Fibroblast of skin of left biceps (primary cell): ENCODE measurements at places on chromosomes 7 and 10.

DNA sequence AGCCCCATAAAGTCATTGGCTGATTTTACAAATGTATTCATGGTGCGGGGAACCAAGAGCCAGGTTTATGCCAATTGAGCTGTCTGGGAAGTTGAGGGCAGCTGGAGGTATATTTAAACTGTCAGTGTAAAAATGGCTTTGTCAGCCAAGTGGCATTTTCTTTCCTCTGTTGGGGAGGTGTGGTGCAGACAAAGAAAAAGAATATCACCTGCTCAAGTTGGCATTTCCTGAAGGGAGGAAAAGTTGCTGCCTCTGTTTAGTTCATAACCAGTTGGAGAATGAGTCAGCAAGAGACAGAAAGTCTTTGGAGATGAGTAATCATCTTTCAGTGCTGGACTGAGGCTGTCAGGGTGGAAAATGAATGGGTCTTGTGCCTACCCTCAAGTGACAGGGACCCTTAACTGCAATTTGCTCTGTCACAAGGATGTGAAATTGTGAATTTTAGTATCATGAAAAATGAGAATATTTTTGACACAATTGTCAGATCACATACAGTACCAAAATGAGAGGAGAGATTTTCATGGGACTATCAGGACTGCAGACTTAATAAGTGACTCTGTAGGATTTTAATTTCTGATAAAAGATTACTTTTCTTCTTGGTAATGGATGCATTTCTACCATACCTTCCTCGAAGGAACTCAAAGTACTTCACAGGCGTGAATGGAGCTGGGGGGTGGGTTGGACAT, 137.3 kb downstream of the ANLN start:
- peak; percentile 3 for DNase-seq

DNA sequence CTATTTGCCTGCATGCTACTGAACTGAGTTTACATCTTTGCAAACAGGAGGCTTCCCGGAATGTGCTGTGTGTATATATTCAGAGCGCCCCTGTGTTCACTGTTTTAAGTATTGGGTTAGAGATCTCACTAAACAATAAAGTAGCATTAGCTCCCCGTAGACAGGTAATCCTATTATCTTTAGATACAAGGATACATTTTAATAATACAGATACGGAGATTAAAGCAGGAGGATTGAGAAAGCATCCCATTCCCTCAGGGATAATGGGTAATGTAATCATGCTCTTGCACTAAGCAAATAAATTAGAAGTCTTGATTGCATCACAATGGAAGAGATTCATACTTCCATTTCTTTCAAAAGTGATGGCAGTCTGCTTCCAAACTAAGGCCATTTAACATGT, 809.0 kb downstream of the NRG3 start:
- DNase-seq, result no peak

GRCh38 chr10:102668326-102669107, 24.2 kb downstream of the TRIM8 start:
- no peak for DNase-seq

DNA sequence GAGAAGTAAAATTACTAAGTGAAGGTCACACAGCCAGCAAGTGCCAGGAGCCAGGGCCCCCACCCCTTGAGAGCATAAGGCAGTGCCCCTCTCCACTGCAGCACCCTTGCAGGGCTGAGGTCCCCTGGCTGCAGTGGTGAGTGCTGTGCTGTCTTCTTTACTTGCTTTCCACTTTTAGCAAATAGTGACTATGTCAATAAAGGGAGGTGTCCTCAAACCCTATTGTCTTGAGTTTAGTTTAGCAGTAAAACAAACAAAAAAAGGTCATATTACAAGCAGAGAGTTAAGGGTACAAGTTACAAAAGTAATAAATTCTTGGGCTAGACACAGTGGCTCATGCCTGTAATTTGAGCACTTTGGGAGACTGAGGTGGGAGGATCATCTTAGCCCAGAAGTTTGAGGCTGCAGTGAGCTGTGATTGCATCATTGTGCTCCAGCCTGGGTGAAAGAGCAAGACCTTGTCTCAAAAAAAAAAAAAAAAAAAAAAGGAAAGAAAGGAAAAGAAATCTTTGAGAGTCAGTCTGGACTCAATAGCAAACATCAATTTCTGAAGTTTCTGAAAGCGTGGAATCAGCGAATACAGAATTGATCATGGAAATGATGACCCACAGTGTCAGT, 39.0 kb upstream of the KIF5B start:
- no peak for DNase-seq

DNA sequence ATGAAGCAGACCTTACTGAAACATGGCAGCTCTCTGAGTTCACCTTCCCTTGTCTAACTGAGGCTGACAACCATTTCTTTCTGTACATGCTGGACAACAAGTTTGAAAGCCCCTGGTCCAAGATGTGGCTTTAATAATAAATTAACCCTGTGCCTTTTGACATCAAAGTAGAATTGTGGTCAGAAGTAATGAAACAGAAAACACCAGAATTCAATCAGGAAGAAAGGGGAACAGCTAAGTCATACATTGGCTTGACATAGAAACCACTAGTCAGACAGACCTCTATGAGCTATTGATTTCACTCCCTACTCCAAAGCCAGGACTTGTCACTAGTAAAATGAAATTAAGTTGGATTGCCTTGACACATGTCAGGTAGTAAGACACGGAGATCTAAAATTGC, 175.2 kb upstream of the ASAH2 start:
- no peak for DNase-seq

DNA sequence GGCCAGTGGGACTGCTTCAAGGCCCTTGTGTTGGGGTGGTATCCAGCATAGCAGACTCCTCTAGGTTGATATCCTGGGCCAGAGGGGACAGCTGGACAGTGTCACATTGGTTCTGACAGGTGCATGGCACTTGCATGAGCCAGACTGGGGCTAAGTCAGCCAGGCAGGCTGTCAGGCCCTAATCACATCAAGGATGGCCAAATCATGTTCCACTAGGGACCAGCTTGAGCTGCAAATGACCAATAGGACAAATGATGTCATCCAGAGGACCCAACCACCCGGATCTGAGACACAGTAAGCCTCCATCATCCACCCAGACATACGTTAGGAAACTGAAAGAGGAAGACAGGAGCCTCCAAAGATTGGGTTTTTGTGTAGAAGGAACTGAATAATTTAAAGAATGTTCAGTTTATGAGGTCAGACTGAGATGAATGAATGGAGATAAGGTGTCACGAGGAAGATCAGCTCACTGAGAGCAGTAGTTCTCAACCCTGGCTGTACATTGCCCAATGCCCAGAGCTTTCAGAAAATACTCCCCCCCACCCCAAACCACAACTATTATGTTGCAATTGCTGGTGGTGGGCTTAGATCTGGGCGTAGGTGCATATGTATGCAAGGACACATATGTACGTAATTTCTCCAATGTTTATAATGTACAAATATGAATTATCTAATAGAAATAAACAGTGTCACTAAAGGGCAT, 75.2 kb upstream of the INHBA start:
- no peak for DNase-seq

- no peak for DNase-seq
Observed at GRCh38 chr10:97974526-97975525, 55.6 kb downstream of the CRTAC1 start.

- no peak for DNase-seq
Observed at GRCh38 chr7:13835442-13835841, 154.0 kb downstream of the ETV1 start.
